ENCODE measurements at places on chromosomes 3 and 15.

- no peak for DNase-seq
Measured at GRCh38 chr15:74815121-74815934, 2.7 kb downstream of the LMAN1L start.

- no peak for DNase-seq
Measured at GRCh38 chr15:63369296-63369695, 12.3 kb downstream of the CA12 start.

DNA sequence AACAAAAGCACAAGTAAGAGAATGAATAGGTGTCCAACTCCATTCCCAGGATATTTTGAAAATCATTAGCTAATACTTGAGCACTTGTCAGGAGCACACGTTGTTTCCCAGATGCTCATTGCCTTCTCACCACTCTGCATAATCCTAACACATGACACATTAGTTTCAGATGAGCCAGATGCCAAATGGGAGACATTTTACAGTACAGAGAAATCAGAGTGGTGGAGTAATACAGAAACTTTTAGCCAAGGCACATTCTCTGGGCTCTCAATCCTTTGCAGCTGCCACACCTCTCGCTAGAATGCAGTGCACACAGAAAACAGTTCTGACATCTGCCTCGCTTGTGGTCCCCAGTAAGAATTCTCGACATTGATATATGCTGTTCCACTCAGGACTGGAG is 76.6 kb downstream of the P3H2 start:
- DNase-seq = no peak

DNA sequence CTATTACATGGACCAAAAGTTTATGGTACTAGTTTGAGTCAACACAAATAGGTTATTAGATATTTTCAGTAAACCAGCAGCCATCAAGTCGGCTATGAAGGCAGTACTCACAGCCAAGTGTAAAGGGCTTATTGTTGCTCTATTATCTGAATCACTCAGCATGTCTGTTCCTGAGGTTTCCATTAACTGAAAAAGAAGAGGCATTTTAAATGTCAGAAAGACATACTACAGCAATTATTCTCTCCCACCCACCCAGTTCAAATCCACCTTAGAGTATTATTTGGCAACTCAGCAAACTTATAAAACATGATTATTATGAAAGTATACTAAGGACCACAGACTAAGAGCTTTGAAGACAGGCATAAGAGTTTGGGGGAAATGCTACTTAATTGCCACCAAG is 93.1 kb downstream of the BTD start:
- no peak for DNase-seq

DNA sequence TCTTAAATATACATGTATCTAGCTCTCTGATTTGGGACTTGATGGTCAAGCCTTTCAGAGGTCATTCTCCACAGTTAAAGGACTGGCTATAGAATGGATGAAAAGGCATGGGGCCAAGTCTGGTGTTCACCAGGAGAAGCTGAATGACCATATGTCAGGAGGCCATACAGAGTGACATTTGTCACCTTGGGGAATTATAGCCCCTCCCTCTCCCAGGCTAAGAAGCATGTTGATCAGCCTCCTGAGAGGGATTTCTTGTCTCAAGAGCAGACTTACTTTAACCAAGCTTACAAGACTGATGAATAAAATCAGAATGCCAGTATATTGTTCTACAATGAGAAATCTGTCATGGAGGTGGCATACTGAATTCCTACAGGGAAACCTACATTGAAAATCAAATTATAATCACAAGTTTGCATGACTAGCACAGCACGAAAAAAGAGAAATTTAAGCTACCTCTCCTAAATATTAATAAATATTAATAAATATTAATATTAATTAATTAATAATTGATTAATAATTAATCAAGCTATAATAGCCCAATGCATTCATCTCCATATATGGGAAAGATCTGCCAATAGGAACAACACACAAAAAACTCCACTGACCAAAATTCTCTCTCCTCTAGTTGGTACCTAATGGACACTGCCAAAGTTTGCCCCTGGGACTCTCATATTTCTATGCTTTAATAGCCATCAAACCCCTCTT is 47.3 kb downstream of the ATP8B4 start:
- DNase-seq = no peak

DNA sequence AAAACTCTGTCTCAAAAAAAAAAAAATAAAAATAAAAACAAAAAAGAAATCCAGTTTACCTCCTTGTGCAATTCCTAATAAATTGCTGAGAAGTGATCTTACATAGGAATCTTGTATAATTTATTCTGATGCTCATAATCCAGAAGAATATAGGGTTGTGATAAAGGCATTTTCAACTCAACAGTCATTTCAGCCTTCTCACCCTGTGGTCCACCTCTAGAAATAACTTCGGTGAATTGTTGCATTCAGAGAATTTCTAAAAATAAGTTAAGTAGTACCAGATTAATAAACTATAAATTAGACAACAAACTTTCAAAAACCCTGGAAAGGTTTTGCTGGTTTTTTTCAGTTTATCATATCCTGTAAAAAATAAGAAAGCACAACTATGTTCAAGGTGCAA is 20.2 kb downstream of the RAF1 start:
- no peak for DNase-seq

DNA sequence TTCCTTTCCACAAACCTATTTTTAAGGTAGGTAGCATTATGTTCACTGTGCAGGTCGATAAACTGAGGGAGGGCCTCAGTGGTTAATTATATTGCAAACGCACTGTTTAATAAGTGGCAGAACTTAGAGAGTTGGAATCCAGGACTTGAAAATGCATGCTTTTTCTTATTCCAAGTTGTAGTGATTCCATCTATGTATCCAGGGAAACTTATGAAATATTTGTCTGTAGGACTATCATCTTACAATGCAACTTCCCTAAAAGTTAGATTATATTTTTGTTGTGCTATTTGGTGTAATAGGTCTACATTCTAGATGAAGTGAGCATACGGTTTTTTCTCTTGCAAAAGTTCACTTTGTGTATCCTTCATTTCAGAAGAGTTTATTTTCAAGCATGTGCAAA is 419.5 kb downstream of the NAALADL2 start:
- no peak for DNase-seq

GRCh38 chr3:17640466-17640865 is 102.0 kb downstream of the TBC1D5 start:
- DNase-seq = no peak

DNA sequence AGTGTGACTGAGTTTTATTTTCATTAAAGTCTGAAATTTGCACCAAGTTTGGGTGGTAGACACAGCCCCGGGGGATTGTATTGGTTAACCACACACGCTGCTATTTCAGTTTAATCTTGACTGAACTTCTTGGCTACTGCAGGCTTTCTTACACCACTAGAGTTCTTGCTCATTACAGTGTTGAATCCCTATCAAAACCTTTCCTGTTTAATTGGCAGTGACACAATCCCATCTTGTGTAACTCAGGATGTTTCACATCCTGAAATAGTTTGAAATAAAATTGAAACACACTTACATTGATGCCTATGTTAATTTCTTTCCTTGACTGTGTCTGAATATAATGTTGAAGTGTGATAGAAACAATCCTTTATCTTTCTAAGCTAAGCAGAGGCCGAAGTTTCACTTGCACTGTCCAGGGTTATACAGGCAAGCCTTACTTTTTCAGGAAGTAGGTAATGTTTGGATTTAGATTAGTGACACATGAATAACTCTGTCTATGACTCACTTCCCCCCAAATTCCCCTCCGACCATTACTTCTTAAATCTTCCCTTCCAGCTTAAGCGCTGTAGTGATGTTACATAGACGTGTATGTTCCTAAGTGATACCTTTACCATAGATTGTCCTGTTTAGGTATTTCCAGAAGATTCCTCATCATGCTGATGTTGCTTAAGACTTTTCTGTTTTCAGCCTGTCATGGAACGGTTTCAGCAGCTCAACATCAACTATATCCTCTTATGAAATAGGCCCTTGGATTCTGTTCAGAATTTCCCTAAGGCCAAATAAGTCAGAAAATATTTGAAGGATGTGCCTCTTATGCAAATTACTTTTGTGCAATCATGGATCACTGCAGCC is 16.8 kb downstream of the ATG7 start:
- DNase-seq = no peak

DNA sequence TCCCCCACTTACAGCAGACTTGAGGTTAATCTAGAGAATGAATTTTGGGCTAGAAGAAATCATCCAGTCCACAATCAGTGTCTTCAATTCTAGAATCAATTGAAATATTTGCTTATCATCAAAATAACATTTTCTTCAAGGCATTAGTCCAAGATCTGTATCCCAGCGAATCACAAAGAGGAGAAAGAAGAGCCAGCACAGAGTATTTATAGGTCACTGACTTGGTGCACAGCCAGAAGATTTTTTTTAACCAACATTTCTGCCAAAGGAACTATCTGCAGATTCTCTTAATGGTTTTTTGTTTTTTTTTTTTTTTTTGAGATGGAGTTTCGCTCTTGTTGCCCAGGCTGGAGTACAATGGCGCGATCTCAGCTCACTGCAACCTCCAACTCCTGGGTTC is 178.2 kb downstream of the TNIK start:
- no peak for DNase-seq

- no peak for DNase-seq
Measured at GRCh38 chr3:45793482-45794176, 2.7 kb downstream of the SLC6A20 start.

GRCh38 chr3:15298504-15298903 is 33.9 kb downstream of the SH3BP5 start:
- DNase-seq = no peak

DNA sequence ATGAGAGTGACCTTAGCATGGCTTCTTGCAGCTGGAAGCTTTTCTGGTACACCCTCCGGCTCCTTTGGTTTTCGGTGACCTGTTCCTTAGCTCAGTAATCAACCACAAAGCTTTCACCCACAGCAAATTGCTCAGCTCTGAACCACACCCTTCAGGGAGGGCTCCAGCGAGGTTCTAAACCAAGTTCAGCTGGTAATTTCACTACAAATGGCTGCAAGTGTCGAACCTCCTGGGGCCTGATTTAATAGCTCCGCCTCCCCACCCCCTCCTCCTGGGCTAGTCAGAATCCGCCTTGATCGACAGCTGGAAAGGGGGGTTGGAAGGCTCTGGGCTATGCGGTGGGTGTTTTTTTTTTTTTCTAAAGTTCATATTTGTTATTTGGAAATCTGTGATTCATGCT is 150.9 kb upstream of the MCTP2 start:
- no peak for DNase-seq

GRCh38 chr3:18132991-18133390 is 292.1 kb downstream of the SATB1 start:
- DNase-seq = no peak

- no peak for DNase-seq
Measured at GRCh38 chr3:58336135-58336882, 3.6 kb downstream of the PXK start.

DNA sequence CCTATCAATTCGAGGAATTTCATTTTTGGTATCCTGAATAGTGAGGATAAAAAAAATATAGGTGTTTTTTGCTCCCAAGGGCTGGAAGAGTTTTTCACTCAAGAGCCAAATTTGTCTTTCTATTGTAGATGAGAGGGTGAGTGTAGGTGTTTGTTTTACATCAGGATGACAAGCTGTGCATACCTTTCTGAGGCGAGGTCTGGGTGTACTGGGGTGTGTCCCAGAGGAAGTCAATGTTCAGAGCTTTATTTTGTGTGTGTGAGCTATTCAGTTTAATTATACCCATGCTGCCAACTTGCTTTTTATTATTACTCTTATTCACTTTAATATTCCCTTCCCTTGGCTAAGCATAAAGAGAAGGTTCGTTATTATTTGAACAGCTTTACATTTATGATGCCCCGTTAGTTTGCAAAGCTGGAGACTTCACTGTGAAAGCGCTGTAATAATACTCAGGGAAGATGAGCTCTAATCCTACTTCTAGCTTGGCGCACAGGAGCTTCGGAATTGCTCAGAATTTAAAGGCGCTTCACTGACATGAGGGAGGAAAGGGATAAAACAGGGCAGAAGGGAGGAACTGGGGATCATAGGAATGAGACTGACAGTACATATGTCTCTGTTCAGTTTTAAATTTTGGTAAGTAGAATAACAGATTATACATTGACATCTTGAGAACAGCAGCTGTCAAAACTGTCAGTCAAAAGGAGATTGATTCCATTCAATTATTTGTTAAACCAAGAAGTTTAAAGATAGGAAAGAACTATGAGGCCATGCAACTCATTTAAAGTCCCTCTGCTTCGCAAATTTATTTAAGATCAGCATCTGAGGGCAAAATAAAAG is 117.7 kb upstream of the TP63 start:
- no peak for DNase-seq

DNA sequence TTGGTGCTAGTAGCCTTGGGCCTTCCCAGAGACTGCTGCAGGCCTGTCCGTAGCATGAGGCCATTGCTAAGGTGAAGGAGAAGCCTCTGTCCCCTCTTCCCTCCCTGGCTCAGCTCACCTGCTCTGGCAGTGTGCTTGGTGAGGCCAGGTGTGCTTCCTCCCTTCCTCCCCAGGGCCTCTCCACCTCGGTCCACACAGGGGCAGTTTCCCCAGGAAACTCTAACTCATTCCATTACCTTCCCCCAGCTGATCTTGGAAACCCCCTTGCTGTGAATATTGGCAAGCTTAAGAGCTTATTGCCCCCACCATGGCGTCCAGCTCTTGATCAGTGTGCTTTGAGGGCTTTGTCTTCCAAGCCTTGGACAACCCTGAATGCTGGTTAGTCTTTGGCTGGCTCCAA is 52.7 kb downstream of the ZNF445 start:
- DNase-seq = no peak

DNA sequence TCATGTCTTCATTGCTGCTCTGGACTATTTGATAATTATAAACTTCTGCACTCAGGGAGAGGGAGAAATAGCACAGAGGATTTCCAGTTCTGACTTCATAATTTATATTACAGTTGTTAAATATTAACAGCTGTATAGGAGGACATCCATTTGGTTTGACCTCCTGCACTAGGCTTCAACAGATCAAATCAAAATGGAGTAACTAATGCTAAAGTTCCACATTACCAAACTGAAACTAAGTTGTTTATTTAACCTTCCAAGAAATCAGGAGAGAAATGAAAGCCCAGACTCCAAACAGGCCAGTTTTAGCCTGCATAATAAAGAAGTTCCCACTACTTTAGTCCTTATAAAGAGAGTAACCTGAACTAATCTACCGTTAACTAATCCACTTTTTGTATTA is 4.6 kb downstream of the PLSCR2 start:
- DNase-seq = no peak

- DNase-seq = no peak
Measured at GRCh38 chr3:154799800-154800199, 280.3 kb upstream of the MME start.
